ENCODE measurements at places on chromosomes 7 and 10. TPM values are rescaled to one million over a fixed set of nuclear protein-coding genes. Genes with fewer than 3 reads are reported as not detected.

- DNase-seq = no peak
These were observed 82.8 kb downstream of the GPR158 start for GRCh38 chr10:25257646-25258045.

DNA sequence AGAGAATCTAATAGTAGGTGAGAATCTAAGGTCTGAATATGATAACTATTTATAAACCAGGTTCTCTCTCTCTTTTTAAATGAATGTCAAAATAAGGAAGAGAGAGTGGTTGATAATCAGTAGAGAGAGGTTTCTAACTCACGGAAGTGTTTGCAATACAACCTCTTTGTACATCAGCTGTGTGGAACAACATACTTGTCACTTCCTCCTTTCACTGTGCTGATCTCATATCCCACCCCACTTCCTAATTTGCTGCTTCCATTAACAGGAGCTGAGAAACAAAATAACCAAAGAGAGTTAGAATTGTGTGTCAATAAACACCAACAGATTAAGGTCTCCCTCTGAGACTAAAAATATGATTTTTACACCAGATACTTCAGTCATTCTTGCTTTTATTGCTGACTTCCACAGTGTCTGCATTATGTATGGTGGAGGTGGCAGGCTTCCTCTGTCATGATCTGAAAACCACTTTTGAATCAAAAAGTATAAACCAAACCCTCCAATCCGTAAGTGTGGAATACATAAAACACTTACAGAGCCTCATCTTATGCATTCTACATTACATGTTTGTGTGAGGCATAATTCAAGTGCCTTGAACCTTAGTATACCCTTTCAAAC is 25.0 kb downstream of the CACUL1 start:
- no peak for DNase-seq

- no peak for DNase-seq
These were observed 90.4 kb downstream of the SPAG6 start for GRCh38 chr10:22435650-22436049.

- no peak for DNase-seq
These were observed 9.3 kb downstream of the MKLN1 start for GRCh38 chr7:131336956-131337355.

Gene VSTM2A
- total RNA-seq = not detected

GRCh38 chr10:47438857-47439474 is 44.9 kb downstream of the ANXA8 start:
- no peak for DNase-seq

Gene CDHR1
- 2.8 TPM for total RNA-seq

- DNase-seq = no peak
These were observed 627.9 kb downstream of the PARD3 start for GRCh38 chr10:34187201-34187600.

Gene LBX1
- total RNA-seq = not detected

Gene NOD1
- total RNA-seq = 14.0 TPM

DNA sequence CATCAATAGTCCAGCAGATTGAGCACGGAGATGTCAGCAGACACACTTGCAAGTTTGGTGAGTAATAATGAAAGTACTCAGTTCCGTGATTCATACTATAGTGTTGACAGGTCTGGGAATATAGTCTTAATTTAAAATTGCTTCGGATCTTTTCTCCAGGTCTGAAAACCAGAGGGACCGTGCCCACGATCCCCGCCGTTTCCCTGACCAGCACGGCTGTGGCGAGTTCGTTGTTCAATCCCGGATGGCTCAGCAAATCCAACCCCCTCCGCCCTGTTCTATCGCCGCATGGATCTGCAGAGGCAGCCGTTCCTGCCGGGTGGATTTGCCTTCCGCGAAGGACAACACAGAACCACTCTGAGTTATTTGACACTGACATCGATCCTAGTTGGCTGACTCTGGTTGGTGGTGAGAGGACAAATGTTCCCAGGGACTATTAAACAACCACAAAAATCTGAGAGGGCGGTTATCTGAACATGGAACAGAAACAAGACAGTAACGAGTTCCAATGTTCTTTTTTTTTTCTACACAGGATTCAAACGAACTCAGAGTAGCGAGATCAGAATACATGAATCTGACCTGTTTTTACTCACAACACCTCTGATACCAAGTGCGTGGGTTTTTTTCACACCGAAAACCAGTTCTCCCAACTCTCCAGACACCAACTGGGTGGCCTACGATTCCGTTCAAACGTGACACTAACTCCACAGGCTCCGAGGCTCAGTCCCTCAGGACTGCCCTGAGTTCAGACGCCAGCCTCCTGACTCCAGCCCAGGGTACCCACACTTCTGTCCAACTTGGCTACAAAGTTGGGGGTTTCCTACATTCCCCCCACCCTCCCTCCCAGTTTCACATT is 52.7 kb downstream of the RBM17 start:
- DNase-seq = no peak

DNA sequence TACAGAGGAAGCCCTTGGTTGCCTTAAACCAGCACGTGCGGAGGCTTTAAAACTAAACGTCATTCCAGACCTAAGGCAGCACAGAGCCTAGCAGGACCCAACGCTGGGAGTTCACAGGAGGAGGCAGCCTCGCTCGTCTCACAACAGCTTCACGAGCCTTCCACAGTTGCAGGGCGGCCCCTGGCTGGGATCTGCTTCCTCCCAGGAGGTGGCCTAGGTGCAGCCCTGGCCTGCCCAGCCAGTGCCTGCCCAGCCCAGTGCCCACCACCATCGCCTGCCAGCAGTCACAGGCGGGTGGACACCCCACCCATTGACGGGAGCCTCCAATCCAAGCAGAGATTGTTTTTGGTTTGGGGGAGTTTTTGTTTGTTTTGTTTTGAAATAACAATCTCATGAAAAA is 96.5 kb downstream of the PTPRN2 start:
- no peak for DNase-seq

- DNase-seq = no peak
These were observed 14.3 kb upstream of the TLX1 start for GRCh38 chr10:101116754-101117153.

Gene WDR86
- 0.33 TPM for total RNA-seq

Gene ALKBH4
- 8.1 TPM for total RNA-seq

Gene SLC26A4
- 0.05 TPM for total RNA-seq

Gene GALNT17
- total RNA-seq = not detected

DNA sequence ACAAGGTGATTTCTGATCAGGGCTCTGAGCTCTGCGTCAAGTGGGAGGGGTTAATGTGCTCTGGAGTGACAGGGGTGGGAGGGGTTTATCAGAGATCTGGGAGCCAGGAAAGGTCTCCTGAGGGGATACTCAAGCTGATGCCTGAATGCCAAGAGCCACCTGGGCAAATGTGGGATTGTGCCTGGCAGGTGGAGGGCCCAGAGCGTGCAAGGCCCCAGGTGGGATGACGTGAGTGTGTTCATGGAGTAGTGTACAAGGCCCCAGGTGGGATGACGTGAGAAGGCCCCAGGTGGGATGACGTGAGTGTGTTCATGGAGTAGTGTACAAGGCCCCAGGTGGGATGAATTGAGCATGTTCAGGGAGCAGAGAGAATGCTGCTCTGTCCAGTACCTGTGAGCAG is 610.3 kb downstream of the PTPRN2 start:
- DNase-seq = no peak

- no peak for DNase-seq
These were observed 272.7 kb downstream of the DNAJB6 start for GRCh38 chr7:157609516-157609915.

Gene NXPH1
- total RNA-seq = not detected

DNA sequence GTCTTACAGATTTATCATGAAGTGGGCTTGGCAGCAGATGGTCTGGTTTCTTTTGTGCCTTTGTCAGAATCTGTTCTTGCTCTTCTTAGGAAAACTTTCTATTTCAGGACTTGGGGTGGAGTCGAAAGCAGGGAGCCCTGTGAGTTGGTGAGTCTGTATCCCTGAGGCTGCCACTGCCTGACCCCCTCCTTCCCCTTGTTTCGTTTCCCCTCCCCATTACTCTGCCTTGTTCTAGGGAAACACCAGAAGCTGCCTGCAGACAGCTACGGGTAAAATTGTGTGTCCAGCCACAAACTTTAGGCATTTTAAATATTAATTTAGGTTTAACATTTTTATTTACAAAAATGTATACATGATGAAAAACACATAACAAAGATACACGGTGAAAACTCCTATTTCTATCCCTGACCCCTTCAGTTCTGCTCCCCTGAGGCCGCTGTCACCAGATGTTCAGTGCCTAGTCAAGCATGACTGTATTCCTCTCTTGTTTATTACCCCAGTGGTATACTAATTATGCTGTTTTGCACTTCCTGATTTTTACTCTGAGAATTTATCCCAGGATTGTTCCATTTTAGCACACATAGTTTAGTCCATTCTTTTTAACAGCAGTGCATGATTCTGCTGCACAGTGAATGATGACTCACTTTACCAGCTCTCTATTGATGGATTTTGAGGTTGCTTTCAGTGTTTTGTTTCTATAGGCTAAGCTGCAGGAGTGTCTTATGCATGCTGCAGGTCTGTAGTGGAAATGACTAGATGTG is 9.1 kb downstream of the TSPAN14 start:
- DNase-seq = no peak

GRCh38 chr10:65040796-65041195 is 1519.6 kb downstream of the REEP3 start:
- no peak for DNase-seq

- DNase-seq = no peak
These were observed 2.0 kb downstream of the ANKRD2 start for GRCh38 chr10:97574374-97575126.

DNA sequence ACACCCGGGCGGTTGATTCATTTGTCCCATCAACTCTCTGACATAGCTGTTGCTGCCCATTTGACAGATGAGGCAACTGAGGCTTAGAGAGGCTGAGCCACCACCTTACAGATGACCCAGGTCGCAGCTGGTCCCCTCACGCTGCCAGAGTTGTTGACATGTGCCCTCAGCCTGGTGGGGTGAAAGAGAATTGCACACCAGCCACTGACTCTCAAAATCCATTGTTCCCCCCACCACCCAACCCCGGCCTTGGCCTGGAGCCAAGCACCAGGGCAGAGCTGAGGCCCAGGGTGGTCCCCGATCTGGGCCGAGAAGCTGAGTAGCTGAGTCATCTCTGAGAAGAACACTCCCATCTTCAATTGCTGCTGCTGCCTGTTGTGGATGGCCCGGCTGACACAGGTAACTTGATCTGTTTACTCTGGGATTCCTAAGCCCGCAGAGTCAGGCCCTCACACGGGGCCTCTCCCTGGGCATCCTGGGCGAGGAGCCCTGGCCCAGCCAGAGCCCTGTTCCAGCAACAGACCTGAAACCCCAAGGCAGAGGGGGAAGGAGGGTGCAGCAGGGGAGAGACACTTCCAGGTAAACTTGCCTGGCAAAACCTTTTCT is 27.5 kb downstream of the PVRIG start:
- DNase-seq = no peak

DNA sequence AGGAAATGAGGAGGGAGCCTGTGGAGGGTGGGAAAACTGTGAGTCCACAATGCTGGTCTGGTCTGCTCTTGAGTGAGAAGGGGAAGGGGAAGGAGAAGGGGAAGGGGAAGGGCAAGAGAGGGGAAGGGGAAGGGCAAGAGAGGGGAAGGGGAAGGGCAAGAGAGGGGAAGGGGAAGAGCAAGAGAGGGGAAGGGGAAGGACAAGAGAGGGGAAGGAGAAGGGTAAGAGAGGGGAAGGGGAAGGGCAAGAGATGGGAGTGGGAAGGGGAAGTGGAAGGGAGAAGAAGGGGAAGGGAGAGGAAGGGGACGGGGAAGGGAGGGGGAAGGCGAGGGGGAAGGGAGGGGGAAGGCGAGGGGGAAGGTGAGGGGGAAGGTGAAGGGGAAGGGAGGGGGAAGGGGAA is 213.2 kb downstream of the GRM8 start:
- DNase-seq = no peak

DNA sequence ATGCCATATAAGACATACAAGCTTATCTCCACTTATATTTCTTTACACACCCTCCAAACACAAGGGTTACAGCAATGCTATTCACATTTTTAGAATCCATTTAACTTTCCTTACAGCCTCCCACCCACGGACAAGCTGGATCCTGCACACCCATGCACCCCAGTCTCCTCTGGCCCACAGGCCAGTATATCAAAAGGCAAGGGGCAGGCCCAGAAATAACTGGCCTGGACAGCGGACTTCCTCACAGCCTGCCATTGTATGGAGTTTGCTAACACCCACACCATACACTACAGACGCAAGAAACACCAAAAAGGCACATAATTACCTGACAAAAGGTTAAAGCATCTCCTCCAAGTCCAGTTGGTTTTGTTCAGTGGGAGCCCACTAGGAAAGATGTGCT is 12.0 kb downstream of the HOXA4 start:
- DNase-seq = no peak

DNA sequence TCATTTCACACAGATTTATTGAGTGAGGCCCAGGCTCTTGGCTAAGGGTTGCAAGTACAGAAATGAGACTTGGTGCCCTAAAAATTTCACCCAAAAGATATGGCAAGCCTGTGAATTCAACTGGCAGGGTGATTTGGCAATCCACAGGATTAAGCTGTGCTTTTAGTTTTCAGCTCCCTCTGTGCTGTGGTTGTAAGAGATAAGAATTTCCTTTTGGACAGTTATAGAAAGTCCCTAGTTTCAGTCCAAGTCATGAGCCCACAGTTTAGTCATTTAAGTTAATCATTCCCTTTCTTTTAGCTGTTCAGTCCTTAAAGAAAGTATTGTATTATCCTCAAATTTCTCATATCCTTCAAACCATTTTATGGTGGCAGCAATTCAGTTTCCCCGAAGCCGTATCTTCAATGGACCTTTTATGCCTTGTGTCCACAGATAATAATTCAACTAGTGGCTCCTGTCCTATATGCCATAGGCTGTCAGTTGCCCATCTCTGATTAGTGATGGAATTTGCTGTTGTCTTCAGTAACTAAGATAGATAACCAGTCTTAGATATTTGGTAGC is 73.4 kb upstream of the NAMPT start:
- DNase-seq = no peak

- DNase-seq = no peak
These were observed 47.7 kb downstream of the LRGUK start for GRCh38 chr7:134174795-134175261.

- no peak for DNase-seq
These were observed 147.4 kb upstream of the TEX47 start for GRCh38 chr7:88942815-88943501.

All from activated B cell treated with CpG ODN at 0.5 μM for 24 hours (primary cell).